ENCODE measurements at places on chromosomes 6 and 20.

- no peak for DNase-seq
Measured at GRCh38 chr6:75528423-75528822, 34.8 kb upstream of the FILIP1 start.

GRCh38 chr20:19740512-19740911 is 17.5 kb upstream of the RIN2 start:
- DNase-seq, result no peak

GRCh38 chr6:11212664-11213063 is 19.8 kb downstream of the NEDD9 start:
- no peak for DNase-seq

DNA sequence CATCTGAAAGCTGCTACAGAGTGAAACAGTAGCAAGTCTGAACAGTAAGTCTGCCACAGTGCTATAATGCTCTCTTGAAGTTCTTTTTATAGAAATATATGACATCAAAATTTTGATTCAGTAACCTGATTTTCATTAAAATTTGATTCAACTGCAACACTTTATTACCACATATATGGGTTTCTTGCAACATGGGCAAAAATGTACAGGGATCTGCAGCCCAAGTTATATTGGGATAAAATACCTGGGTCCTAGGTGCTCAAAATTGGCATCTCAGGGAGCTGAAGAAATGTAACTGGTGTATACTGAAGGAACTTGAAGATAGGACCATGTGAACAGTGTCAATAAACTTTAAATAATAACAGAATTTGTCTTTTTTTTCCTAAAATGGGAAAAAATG is 10.8 kb downstream of the ROMO1 start:
- no peak for DNase-seq

DNA sequence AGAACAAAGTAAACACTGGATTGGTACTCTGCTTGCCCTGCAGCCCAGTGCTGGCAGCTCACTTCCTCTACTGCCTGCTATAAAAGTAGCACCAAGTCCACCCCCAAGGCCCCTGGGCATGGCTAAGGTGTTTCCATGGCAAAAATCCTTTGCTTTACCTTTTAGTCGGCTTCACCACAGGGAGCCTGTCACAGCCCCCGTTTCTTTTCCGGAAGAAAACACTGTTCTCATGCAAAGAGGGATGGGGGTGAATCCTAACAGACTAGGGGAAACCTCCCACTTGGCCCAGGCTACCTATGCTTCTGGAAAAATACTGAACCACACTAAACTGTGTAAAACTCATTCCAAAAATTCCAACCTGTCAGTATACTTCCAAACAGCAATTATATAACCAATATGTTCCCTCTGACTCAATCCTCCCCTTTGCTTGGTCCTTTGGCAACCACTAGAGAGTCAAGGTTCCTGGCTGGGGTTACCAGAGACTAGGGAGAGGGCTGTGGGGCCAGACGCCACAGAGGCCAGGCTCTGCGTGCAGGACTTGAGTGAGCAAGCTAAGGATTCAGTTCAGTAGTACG is 16.1 kb downstream of the PPIL1 start:
- no peak for DNase-seq

DNA sequence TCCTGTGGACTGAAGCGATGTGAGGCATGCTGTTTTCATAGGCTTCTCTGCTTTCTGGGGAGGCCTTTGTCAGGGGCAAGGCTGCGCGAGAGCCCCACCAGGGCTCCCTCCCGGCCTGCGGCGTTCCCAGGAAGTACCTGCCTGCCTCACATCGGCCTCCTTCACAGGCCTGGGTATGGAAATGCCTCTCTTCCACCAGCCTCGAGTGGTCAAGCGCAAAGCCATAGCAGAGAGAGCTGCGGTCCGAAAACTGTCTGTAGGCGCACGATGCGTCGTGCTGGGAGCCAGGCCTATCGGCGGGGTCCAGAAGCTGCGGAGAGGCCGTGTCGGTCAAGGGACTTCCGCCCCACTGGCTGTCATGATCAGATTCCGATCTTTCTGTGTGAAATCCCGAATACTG is 71.2 kb downstream of the SIM1 start:
- DNase-seq, result no peak

DNA sequence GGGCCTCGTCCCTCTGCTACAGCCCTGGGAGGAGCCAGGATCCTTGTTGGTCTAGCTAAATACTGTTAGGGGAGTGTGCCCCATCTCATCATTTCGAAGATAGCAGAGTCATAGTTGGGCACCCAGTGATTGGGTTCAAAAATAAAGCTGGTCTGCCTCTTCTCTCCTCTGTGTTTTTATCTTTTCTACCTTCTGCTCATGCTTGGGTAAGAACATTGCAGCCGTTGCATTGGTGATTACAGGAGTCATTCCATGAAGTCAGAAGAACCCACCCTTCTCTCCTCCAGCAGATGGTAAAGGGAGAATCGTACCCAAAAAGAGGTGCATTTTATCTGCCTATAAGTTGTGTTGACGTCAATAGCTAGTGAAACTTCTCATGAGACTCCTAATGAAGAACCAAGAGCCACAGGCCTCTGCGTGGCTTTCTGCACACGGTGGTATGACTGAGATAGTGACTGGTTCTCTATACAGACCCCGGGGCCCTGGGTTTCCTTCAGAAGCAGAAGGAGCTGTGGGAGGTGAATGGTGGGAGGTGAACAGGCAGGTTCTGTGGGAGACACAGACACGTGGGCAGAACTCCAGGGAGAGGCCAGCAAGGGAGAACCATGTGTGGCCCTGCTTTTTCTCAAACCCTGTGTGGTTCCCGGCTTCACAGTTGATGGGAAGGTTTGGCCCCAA is 5.7 kb upstream of the FAM209A start:
- DNase-seq, result no peak

GRCh38 chr6:145668844-145669243 is 66.5 kb downstream of the EPM2A start:
- no peak for DNase-seq

- DNase-seq, result no peak
Measured at GRCh38 chr6:36829919-36830544, 9.2 kb downstream of the CPNE5 start.

GRCh38 chr6:28865401-28866204 is 58.2 kb downstream of the TRIM27 start:
- peak; percentile 65 for DNase-seq

- DNase-seq, result no peak
Measured at GRCh38 chr20:49210101-49210756, 9.0 kb upstream of the DDX27 start.

DNA sequence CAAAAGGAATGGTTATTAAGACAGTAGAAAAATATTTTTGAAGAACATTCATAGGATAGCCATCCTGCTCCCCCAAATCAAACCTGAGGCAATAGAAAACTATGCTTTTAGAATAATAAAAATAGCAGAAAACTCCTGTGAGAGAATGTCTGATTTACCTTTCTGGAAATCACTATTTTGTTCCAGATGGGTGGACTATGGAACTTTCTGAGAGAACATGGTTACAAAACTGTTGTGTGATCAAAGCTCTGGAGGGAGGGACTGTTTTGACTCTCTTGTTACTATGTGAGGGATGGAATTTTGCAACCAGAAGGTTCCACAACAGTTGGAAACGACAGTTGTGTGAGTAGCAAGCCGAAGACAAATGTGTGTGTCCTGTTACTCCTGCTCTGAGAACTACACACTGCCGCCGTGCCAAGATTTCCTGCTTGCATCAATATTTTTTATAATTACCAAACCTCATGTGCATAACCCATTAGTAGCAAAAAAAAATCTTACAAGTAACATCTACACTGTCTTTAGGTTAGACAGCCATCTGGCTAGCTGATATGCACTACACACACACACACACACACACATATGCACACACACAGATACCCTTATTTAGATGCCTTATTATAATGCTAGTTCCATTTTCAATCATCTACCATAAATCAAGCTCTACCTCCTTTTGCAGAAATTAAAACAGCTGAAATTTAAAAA is 11.0 kb upstream of the HIVEP1 start:
- DNase-seq, result no peak

DNA sequence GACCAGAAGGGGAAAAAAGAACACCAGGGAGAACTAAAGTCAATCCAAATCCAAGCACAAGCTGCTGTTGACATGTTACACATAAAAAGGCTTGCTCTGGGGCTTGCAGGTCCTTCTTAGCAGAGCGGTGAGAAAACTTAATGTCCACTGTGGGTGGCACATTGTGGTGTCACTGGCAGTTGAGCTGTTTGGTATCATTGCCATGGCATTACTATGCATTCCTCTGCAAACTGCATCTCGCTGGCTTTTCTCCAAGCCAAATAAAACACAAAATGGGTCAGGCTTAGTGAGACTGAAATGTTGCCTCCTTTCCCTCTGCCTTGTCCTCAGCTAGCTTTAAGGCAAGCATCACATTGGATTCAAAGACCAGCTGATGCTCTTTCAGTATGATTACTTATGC is 40.9 kb downstream of the LY86 start:
- DNase-seq, result no peak

- peak; percentile 63 for DNase-seq
Measured at GRCh38 chr20:31822421-31823330, 3.5 kb downstream of the MYLK2 start.

GRCh38 chr6:129647044-129647443 is 62.9 kb downstream of the ARHGAP18 start:
- no peak for DNase-seq

DNA sequence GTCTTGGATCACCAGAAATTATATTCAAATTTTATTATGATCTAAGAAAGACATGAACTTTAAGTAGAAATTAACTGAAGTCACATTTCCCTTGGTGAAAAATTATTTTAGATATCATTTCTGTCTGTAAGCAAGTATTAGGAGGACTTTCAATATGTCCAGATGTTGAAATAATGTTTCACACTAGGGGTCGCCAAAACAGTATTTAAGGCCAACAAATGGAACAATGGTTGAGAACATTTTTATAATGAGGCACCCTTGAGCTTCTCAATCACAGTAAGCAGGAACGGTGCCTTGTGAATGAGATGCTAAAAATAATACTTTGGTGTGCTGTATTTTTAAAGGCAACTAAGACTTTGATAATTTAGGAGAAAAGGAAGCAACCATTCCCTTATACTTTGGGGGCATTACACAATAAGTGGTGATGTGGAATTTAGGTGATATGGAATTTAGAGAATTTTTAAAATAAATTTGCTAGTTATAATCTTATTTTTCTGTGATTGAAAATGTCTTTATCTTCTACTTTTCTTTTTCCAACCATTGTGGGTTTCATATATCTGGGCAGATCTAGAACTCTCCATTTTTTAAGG is 9.6 kb upstream of the SF3B5 start:
- DNase-seq, result peak; percentile 40

GRCh38 chr20:25223765-25224720 is 23.8 kb upstream of the PYGB start:
- no peak for DNase-seq

DNA sequence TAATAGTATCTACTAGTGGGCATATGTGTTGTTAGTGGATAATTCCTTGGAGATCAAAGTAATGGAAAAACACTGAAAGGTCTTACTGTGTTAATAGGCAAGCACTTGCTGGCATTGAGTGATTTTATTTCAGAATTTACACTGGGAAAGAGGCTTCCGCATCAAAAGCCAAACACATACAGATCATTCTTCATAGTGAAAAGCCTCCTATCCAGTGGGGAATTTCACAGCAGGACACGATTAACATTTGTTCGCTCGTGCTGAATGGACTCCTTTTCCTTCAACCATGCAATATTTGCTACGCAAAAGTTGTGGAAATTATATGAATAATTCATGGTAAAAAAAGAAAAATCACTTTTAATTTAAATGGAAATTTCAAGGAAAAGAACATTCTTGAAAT is 26.4 kb downstream of the GABRR1 start:
- DNase-seq, result no peak

- no peak for DNase-seq
Measured at GRCh38 chr20:22499515-22500166, 84.7 kb downstream of the FOXA2 start.

GRCh38 chr6:147570681-147571080 is 62.2 kb downstream of the SAMD5 start:
- no peak for DNase-seq

DNA sequence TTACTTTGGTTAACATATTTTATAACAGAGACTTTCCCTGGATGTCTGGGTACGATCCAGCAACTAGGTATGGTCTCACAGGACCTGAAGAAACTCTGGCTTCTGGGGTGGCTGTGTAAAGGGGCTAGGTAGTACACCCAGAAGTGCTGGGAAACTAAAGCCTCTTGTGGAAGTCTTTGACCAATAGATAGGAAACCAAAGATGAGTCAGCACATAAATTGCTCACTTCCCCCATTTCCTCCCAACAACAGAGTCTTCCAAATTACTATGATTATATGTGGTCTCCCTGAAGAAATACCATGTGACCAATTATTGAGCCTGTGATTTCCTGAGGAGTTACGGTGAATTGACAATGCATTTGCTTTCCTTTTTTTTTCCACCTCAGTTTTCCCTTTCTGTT is 26.8 kb upstream of the TBX18 start:
- no peak for DNase-seq

DNA sequence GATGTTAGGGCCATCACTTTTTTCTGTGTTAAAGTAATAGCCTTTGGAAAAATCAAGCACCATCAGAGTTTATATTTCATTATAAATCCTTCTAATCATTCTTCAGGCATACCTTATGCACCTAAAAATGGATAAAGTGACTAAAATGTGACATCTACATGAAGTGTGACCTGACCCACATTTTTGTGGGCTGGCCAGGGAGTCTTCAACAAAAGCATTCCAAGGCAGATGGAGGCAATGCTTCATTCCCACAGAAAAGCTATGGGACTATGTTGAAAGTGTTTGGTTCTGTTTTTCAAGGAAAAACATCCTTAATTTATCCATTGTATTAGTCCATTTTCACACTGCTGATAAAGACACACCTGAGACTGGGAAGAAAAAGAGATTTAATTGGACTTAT is 58.8 kb upstream of the LTV1 start:
- no peak for DNase-seq

GRCh38 chr6:33235221-33235634 is 26.9 kb downstream of the RING1 start:
- DNase-seq, result no peak

DNA sequence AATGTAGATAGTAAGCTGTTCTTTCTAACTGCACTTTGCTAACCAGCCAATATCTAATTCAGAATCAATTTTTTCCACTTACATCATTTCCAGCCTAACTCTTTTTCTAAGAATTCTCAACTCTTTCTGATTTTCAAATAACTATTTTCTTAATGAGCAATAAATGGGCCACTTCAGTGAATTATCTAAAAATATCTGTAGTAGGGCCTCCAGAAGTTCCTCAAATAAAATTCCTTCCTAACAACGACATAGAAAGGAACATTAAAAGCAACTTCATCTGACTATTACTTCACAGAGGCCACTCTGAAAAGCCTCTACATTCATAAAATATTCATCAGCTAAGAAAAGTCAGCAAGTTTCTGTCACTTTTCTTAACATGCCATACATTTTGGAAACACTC is 4.8 kb downstream of the COL12A1 start:
- no peak for DNase-seq

- DNase-seq, result no peak
Measured at GRCh38 chr6:16354692-16355091, 116.3 kb downstream of the GMPR start.

- no peak for DNase-seq
Measured at GRCh38 chr6:147564556-147564955, 56.1 kb downstream of the SAMD5 start.

DNA sequence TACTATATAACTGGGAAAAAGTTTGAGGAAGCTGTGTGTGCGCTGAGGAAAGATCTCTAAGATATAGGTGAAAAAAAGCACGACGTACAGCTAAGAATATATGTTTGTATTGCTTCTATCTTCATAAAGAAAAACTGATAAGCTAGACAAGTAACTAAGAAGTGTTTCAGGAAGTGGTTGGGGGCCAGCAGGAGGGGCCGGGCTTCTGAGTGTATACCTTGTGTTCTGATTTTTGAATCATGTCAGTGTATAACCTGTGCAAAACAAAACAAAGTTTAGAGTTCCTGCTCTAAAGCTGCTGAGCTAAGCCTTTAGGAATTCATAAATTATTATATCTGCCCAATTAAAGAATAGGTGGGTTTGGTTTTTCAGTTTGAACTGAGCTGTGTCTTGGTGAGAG is 7.9 kb upstream of the OSER1 start:
- peak; percentile 32 for DNase-seq

All from stimulated activated CD4-positive, alpha-beta T cell treated with anti-CD3 and anti-CD28 coated beads, TNF-alpha, amount 100 ng/mL, for 24 hours (primary cell).